ENCODE measurements at places on chromosomes 2 and 18.

DNA sequence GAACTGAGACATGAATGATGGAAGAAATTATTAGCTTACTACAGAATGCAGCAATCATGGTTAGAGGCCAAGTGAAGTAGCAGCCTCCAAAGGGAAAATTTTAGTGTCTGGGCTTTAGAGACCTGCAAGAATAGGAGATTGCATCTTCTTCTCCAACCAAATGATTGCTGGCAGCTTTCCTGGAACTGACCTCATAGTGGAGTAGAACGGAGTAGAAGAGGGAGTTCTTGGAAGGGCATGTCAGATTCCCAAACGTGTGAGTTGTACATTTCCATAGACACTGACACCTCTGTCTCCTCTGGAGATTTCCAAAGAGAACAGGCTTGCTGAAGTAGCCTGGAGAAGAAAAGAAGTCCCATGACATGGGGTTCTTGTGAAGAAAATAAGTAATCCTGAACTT, 169.8 kb upstream of the ERBB4 start:
- DNase-seq, result no peak

GRCh38 chr18:71038196-71038595, 749.4 kb downstream of the SOCS6 start:
- no peak for DNase-seq

GRCh38 chr2:229124136-229124535, 147.0 kb downstream of the PID1 start:
- no peak for DNase-seq

GRCh38 chr2:62152000-62152399, 43.9 kb upstream of the B3GNT2 start:
- DNase-seq, result no peak

- DNase-seq, result no peak
These were observed 22.8 kb downstream of the EHD3 start for GRCh38 chr2:31256611-31257382.

DNA sequence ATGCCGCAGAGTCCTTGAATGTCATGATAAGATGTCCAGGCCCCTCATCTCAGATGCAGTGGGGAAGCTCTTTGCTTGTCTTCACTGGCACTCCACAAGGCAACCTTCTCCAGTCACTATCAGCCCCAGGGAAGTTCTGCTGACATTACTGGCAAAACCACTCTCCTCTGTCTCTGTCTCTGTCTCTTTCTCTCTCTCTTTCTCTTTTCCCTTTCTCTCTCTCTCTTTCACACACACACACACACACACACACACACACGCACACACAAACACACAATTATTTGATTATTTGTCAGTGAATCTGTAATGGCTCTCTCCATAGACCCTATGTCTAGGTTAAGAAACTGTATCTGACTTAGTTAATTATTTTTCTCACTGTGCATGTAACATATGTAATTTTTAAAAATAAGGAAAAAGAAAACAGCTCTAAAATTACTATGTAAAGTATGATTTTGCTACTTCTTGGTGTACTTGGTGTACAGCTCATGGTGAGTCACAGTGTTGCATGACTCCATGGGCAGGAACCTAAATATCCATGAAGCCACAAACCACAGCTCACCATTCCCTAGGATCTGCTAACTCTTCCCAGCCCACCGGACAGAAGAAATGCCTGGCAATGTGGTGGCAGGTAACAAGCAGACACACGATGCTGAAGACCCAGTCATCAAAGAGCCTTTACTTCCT, 594.9 kb upstream of the ID2 start:
- peak; percentile 82 for DNase-seq

- DNase-seq, result no peak
These were observed 39.5 kb downstream of the RRM2 start for GRCh38 chr2:10161961-10162441.

GRCh38 chr18:69250305-69251151, 150.2 kb upstream of the DOK6 start:
- DNase-seq, result peak; percentile 44

DNA sequence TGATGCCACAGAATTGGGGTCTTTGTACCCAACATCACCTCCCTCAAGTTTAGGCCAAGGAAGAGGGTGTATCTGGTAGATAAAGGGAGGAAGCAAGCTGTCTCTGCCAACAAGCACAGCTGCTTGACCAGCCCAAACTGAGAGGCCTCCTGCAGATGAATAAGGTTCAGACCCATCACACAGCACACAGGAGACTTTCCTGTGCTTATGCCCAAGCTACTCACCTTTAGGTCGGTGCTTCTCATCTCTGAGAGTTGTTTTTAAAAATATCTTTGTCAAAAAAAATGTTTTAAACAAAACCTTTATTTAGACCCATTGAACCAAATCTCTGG, 24.7 kb upstream of the SP3 start:
- DNase-seq, result no peak

DNA sequence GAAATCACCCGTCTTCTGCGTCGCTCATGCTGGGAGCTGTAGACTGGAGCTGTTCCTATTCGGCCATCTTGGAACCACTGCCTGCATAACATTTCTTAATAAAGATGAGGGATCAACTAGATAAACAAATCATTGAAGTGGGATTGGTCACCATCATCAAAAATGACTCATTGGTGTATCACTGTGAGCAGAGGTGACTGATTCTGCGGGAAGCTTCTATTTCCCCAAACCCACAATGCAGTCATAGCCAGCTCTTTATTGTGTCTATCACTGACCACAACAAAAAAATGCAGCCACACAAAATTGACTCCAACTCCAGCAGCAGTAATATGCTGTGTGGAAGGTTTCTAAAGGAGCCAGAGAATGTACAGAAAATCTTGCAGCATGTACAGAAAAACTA, 630.7 kb upstream of the HS6ST1 start:
- no peak for DNase-seq

DNA sequence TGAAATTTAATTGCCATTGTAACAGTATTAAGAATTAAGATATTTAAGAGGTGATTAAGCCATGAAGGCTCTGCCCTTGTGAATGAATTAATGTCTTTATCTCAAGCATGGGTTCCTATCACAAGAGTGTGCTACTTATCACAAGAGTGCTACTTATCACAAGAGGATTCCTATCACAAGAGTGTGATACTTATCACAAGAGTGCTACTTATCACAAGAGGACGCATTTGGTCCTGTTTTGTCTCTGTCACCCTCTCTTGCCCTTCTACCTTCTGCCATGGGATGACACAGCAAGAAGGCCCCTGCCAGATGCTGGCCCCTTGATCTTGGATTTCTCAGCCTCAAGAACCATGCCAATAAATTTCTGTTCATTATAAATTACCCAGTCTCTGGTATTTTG, 13.2 kb upstream of the COL5A2 start:
- DNase-seq, result no peak

- DNase-seq, result no peak
These were observed 62.1 kb upstream of the HDAC4 start for GRCh38 chr2:239462671-239463506.

GRCh38 chr2:110768591-110768990, 36.2 kb downstream of the ACOXL start:
- no peak for DNase-seq

DNA sequence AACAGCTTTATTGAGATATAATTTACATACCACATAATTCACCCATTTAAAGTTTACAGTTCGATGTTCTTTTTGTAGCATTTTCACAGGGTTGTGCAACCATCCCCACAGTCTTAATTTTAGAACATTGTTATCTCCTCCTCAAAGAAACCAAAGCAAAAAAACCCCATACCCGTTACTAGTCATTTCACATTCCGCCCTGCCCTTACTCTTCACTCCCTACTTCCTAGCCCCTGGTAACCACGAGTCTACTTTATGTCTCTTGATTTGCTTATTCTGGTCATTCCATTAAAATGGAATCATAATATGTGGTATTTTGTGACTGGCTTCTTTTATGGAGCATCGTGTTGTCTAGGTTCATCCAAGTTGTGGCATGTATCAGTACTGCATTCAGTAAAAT, 137.7 kb downstream of the TANC1 start:
- DNase-seq, result no peak

- no peak for DNase-seq
These were observed 16.5 kb upstream of the ME2 start for GRCh38 chr18:50862401-50862800.

- DNase-seq, result no peak
These were observed 22.7 kb upstream of the INHBB start for GRCh38 chr2:120323214-120323613.

DNA sequence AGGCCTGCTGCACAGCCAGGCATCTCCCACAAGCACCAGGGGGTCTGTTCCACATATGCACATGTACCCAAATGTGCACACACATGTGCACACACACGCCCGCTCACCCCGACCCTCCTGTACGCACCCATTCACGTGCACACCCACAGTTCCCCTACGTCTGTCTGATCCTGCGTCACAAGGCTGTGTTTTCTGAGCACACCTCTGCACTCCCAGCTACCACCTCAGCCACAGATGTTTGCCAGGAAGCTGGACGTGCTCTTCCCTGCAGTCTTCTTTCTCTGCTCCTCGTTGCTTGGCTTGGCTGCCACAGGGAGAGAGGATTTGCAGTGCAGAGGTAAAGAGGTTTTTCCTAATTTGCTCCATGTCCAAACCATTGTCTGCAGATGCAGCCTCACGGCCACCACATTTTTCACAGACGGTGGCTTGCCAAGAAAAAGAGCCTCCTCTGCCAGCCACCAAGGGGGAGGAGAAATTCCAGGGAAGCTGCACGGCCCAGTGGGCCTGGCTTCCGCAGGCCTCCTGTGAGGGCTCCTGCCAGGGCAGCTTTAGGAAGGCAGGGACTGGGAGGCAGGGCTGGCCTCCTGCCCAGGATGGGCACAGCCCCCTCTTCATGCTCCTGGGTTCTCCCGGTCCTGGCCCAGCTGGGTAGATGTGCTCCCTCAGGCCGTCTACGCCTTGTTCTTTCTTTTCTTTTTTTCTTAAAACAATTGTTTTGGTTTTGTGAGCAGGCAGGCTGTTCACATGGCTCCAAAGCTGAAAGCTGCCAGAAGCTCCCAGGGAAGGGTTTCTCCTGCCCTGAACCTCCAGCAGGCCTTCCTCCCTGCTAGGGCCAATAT, 29.3 kb upstream of the HS6ST1 start:
- no peak for DNase-seq

- DNase-seq, result no peak
These were observed 9.5 kb downstream of the SESTD1 start for GRCh38 chr2:179255129-179255528.

- DNase-seq, result no peak
These were observed 1606.4 kb upstream of the ACVR2A start for GRCh38 chr2:146238254-146238966.

DNA sequence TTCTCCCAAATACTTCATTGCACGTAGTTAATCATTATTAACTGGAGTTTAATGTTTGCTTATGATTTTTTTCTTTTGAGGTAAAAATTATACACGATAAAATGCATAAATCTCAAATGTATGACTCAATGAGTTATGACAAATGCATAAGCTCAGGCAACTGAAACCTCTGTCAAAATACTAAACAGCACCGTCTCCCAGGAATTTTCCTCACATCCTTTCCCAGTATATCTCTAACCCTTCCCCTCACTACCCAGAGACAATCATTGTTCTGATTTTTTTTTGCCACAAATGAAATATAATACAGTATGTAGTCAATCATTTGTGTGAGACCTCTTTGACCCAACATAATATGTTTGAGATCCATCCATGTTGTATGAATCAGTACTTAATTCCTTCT, 606.5 kb downstream of the CPS1 start:
- DNase-seq, result no peak

- DNase-seq, result no peak
These were observed 999.9 kb downstream of the TSN start for GRCh38 chr2:122755281-122755780.

DNA sequence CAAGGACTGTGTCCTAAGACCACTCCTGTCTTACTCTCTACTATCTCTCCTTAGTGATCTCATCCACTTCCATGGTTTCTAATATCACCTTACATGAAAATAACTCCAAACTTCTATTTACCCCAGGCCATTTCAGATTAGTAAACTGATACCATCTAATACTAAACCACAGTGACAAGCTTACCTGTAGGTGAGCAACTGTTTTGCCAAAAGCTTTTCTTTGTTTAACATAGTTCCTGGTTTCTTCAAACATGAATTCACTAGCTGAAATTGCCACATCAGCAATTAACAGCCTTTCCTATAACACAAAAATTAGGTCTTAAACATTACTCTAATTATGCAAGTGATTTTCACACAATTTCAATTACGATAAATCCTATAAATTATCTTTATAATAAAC, 22.1 kb downstream of the ACADL start:
- no peak for DNase-seq

DNA sequence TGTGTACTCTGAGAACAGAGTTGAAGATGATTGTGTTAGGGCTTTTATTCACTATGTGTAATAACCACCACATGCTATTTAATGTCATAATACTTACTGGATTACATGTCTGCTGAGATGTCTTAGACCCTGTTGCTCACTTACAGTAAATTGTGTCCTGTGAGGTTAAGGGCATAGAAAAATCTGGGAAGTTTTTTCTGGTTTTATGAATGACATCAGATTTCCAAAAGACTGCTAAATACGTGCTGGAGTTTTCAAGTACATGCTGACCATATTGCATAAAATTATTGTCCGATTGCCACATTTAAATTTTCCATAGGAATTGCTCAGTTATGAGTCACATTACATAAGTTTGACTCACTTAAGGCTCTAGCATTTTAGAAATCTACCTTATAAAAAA, 96.7 kb upstream of the COL5A2 start:
- DNase-seq, result peak; percentile 64

GRCh38 chr2:240502430-240503121, 55.2 kb downstream of the ANKMY1 start:
- no peak for DNase-seq

DNA sequence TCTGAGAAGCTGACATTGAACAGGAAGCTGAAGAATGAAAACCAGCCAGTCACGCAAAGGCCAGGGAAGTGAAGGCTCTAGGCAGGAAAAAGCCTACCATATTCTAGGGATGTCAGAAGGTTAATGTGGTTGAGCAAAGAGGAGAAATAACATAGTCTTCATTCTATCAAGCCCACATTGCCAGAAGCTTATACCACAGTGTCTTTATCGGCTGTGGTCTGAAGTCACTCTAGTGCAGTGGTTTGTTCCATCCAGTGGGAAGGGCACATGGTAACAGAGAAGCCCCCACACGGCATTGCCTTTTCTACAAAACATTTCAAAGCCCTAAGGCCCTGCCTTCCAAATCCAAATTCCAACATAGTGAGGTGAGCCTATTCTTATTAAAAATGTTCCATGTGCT, 311.3 kb downstream of the TNS1 start:
- DNase-seq, result no peak

- DNase-seq, result no peak
These were observed 9.7 kb upstream of the CIB4 start for GRCh38 chr2:26650713-26651469.

GRCh38 chr2:214226061-214226460, 184.8 kb upstream of the VWC2L start:
- DNase-seq, result no peak

GRCh38 chr2:11773747-11774525, 27.5 kb downstream of the LPIN1 start:
- DNase-seq, result no peak

GRCh38 chr2:147364597-147364996, 480.2 kb upstream of the ACVR2A start:
- no peak for DNase-seq

DNA sequence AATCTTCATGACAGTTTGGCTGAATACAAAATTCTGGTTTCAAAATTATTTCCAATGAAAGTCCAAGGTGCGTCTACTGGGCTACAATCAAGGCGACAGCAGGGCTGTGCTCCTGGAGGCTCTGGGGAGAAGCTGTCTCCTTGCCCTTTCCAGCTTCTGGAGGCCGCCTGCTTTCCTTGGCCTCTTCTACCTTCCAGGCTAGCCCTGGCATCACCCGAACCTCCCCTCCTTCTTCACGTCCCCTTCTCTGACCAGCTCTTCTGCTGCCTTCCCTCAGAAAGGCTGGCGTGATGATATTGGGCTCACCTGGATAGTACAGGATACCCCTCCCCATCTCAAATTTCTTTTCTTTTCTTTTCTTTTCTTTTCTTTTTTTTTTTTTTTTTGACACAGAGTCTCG, 115.5 kb downstream of the KCNF1 start:
- DNase-seq, result no peak

Data from BJ (cell line).